Sigmoid colon (tissue), 7 donors: ENCODE measurements at places on chromosomes 2 and 18.
A peak's percentile ranks its signal among the peaks of the same experiment; 100 is the strongest.

DNA sequence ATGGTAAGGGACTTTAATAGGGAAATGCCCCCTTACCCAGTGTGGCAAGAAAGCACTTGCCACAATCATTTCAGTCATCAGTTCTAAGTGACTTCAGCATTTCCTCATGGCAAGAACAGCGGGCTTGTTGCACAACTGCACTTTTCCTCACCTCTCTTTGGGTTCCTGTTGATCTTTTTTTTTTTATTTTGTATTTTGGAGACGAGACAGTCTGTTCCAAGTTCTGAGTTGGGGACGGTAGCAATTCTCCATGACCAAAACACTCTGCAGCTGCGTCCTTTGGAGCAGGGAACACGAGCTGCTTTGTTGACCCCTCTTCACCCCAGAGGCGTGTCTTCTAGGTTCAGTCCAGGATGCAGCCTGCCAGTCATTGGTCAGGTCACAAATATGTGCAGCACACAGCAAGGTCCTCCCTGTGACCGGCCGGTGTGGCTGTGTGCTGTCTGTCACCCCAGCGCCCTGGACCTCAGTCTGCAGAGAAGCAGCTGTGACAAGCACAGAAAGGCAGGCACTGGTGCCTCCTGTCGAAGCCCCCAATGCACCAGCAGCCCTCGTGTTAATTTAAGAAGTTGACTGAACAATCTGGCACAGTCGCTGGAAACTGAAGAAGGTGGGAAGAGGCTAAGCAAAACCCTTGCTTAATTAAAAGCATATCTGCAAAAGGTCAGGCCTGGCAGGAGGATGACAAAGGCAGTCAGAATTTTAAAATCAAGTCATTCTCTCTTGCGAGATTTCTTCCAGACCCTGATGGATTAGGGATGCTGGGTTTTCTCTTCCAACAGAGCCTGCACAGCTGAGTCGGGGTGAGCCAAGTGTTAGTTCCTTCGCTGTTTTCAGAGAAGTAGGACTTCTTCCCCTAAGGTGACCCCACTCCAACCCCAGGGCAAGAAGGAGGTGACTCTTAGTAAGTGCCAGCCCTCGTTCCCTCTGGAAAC is 96.7 kb upstream of the COPS8 start:
- peak; percentile 95 for DNase-seq

GRCh38 chr18:31267823-31268481 is 50.0 kb upstream of the DSG1 start:
- DNase-seq = no peak

DNA sequence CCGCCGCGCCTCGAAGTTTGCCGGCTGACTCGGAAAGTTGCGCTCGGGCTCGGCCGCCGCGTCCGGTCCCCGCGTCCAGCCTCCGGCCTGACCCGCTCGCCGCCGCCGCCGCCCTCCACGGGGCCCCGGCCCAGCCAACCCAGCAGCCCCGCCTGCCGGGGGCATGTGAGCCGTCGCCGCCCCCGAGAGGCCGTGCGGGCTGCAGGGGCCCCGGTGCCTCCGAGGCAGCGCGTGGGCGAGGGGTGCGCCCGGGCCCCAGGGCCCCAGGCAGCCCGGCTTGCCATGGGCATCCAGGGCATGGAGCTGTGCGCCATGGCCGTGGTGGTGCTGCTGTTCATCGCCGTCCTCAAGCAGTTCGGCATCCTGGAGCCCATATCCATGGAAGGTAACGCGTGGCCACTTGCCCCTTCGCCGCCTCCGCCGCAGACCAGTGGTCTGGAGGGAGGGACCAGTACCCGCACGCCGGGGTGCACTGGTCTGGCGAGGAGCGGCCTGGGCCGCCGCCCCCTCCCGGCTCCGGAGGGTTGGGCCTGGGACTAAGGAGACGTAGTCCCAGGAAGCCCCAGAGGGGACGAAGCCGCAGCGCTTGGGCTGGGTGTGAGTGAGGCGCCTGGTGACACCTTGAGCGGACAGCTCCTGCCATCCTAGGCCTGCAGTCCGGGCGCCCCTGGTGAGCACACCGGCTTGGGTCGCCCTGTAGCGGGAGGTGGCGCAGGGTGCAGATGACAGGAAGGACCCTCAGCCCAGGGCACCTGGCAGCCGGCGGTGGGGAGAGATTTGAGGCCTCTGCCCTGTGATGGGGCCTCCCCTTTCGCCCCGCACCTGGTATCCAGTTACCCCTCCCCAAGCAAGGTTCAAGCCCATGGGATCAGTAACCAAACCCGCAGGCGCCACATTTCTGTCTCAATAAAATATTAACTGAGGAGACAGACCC is 49.9 kb downstream of the KCNIP3 start:
- peak; percentile 69 for DNase-seq

DNA sequence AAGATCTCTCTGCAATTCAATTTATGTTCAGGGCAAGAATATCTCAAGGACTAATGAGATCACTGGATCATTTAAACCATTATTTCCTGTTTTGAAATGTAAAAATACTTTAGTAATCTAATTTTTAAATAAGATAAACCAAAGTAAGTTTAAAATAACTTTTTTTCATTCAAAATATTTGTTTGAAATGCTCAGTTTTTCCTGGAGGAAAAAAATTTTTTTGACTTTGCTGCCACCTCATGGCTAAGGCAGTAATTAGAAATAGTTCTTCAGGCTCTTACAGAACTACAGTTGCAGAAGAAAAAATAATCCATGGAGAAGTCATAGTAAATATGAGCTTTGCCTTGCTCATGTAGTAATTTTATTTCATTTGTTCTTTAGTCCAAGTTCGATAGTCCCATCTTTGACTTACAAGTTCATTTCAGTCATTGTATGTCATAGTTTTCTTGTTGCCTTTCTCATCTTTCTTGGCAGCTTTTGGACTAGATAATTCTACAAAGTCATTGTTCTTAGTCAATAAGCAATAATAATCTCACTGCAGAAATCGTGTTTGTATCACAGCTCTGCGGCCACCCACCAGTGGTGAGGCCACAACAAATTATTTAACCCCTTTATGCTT is 127.4 kb downstream of the DPP4 start:
- DNase-seq = no peak

DNA sequence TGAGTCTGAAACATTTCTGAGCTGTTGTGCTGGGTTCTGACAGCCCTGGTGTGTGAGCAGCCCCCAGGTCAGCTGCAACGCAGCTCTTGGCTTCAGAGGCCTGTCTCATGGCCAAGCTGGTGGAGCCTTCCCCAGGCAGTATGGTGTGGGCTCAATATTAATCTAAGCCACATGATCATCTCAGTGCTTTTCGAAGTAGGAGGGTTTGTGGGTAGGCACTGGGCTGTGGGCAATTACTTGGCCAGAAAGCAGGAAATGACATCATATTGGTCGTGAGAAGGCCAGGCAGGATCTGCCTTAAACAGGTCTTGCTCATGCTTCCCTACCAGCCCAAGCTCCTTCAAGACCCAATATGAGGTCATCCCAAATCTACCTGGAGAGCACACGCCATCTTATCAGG is 26.9 kb downstream of the LOXHD1 start:
- no peak for DNase-seq

DNA sequence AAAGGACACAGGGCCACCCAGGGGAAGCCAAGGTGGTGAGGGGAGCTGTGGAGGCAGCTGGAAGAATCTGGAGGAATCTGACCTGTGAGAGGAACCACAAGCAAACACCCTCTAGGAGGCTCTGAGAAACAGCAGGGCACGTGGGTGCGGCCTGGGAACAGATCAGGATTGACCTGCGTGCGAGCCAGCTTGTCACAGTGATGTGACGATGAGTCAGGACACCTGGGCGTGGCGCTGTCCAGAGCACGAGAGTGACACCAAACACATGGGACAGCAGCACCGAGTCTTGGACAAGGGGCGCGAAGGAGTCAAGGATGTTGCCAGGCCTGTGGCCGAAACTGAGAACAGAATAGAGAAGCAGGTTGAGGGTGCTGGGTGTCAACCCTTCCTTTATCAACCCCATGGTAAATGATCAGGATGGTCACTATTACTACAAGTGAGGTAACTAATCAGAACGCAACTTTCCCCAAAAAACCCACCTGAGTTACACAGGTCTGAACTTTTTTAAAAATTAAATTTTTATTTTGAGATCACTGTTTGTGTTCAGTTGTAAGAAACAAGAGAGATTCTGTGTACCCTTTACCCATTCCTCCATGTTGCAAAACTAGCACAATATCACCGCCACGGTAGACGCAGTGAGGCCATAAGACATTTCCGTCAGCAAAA is 637 bp upstream of the SFT2D3 start:
- DNase-seq = peak; percentile 82

DNA sequence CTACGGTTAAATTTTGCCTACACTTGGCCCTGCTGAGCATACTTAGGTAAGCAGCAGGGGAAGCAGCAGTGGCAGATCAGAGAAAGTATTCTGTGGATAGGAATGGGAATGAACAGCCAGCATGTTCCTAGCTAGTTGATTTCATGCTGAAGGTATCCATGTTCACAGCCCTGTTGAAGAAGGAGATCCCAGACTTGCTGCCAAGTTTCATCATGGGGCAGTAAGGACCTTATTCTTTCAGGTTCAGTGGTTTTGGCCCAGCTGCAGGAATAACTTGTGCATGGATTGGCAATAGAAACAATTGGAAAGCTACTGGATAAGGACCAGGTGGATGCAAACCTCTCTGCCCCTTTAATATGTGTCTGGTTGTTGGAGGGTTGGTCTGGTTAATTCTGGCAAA is 98.2 kb upstream of the TMEM178A start:
- DNase-seq = no peak

DNA sequence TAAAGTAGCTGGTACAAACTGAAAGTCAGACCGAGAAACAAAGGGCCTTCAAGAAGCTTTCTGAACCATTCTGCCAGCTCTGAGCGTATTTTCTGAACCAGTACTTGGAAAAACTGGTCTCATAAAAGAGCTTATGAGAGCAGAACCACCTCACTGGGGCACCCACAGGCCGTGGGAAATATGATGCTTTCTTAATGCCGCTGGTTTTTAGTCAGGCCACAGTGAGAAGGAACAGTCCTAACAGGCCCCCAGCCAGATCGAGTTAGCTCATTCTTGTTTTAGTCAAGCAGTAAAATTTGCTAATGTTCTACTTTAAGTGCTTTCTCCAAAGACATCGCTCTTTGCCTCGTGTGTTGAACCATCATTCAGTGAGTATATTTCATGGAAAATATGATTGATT is 12.7 kb upstream of the NOSTRIN start:
- no peak for DNase-seq

- DNase-seq = no peak
Measured at GRCh38 chr18:41992066-41992465, 37.0 kb downstream of the PIK3C3 start.

DNA sequence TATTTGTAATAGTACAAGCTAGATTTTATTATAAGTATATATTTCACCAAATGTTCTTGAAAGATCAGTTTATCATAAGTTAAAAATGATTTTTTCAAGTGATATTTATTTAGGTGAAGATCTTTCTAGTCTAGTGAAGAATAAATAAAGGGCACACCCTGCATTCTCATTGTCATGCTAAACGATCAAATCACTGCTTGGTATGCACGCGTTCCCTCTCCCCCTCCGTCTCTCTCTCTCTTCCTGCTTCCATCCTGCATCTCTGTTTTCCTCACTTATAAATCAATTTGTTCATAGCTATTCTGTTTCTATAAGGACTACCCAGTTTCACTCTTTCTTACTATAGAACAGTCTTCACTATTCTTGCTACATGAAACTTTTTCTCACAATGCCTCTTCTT is 1067.4 kb downstream of the LRP1B start:
- DNase-seq = no peak

DNA sequence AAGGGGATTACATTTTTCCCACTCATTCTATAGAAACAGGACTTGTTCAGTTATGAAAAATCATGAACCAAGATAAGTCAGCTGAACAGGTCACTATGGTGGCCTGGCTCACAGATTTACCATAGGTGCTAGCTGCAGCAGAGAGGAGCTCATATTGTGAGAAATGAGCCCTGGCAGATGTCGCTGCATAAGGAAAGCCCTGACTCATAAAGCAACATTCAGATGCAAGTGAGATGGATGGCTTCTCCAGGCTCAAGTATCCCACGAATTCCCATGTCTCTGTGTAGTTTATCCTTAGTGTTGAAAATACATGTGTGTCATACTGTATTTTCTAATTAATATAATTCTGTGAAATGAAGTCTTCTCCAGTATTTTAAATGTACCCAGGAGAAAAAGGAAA is 115.0 kb upstream of the LHCGR start:
- DNase-seq = no peak

DNA sequence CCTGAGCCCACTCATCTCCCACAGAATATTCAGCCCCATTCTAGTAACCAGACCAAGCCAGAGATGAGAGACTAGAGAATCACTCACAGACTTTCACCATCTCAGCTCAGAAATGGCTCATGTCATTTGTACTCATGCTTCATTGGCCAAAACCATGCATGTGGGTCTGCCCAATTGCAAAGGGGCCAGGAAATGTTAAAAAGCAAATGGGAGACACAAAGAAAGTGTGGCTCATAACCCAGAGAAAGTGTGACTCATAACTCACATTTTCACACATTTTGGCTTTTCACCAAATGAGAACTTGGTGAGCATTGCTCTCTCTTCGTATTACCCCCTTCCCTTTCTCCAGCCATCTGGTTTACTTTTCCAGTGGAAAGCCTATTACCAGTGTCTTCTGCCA is 66.2 kb downstream of the MDH1 start:
- DNase-seq = no peak

GRCh38 chr18:22172120-22172582 is 2.8 kb downstream of the GATA6 start:
- no peak for DNase-seq

GRCh38 chr18:57984490-57985115 is 59.4 kb upstream of the NEDD4L start:
- no peak for DNase-seq

DNA sequence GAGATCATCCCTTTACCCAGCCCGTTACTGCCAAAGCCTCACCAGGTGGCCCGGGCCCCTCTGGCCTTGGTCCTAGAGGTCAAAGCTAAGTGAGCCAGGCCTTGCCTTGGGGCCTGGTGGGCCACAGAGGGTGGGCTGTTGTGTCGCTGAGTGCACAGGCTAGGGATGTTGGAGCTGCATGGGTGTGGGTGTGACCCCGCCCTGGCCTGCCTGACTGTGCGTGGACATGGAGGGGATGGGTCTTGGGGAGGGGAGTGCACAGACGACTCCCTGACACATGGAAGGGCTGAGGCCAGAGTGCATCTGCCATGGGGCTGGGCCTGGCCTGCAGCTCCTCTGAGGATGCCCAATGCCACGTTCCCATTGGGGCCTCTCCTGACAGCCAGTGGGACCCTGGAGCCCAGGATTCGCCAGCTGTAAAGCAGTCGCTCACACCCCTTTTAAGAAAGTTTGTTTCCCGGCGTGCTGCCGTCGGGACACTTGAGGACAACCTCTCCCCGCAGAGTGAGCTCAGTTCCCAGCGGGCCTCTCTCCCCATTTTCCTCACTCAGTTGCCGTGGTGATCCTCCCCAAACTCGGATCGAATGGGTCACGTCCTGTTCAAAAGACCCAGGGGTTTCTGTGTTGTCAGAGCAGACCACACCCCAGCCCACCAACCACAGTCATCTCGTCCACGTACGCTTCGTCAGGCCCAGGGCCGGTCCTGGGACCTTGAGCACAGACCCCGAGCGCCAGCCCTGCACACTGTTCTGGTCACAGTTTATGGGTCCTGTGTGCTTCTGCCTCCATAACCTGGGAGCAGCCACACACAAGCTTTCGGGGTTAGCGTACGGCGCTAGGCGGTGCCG is 93.5 kb downstream of the NFATC1 start:
- peak; percentile 61 for DNase-seq
